ENCODE measurements at places on chromosomes 1 and 21.

GRCh38 chr1:171718216-171718615 is 23.6 kb downstream of the VAMP4 start:
- no peaks in the 10 kb centered on the region for H3K27me3 ChIP-seq
- H3K4me1 ChIP-seq = peaks cover 28% of the 10 kb centered on the region
- no peak overlapping the region for H3K27ac ChIP-seq
- no peak overlapping the region for H3K4me3 ChIP-seq
- peak; percentile 61 for DNase-seq

- no peak for DNase-seq
- peaks cover 10% of the 10 kb centered on the region for H3K4me1 ChIP-seq
- H3K4me3 ChIP-seq = no peak overlapping the region
- peaks cover 10% of the 10 kb centered on the region for H3K36me3 ChIP-seq
- no peak overlapping the region for H3K27ac ChIP-seq
Observed at GRCh38 chr1:16607433-16607851, 5.9 kb downstream of the NBPF1 start.

GRCh38 chr21:26945916-26946675 is 20.8 kb downstream of the ADAMTS5 start:
- 0 out of 2 replicates have a peak overlapping the region, but pooled peaks have one; percentile 22 for H3K4me3 ChIP-seq
- H3K27ac ChIP-seq = no peak overlapping the region
- H3K36me3 ChIP-seq = no peaks in the 10 kb centered on the region
- no peaks in the 10 kb centered on the region for H3K27me3 ChIP-seq

DNA sequence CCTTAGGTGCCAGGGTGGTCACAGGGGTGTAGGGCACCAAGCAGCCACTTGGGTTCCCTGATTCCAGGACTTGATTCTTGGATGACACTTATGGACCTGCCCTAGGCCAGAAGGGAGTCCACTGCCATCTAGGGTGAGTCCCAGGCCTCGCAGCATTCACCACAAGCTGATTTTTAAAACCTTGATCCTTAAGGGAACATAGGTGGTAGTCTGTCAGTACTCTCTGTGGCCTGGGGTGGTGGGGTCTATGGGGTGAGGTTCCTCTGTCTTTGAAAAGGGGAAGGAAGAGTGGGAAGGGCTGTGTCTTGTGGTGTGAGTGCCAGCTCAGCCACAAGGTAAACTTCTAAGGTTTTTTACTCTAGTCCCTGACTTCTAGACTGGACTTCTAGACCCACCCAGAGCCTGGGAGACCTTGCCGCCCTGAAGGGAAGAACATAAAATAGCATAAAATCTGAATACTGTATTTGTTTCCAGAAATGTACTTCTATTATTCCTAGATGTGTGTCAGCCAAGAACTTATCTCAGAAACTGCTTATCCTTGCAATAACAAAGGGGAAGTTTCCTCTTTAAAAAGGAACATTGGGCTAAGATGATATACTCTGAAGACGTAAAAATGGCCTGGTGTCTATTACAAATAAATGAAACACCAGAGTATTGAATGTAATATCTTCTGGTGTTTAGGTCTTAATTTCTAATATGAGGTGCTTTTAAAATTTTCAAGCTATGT is 757.3 kb downstream of the LTN1 start:
- no peak for DNase-seq
- H3K36me3 ChIP-seq = no peaks in the 10 kb centered on the region
